ENCODE measurements at places on chromosomes 12 and 14.

GRCh38 chr14:24437020-24437735 lies 5.4 kb downstream of the SDR39U1 start:
- DNase-seq: no peak

- no peak for DNase-seq
Observed at GRCh38 chr12:50082644-50083043, 2.5 kb upstream of the SMARCD1 start.

GRCh38 chr12:67966560-67966959 lies 22.7 kb upstream of the IFNG-AS1 start:
- no peak for DNase-seq

DNA sequence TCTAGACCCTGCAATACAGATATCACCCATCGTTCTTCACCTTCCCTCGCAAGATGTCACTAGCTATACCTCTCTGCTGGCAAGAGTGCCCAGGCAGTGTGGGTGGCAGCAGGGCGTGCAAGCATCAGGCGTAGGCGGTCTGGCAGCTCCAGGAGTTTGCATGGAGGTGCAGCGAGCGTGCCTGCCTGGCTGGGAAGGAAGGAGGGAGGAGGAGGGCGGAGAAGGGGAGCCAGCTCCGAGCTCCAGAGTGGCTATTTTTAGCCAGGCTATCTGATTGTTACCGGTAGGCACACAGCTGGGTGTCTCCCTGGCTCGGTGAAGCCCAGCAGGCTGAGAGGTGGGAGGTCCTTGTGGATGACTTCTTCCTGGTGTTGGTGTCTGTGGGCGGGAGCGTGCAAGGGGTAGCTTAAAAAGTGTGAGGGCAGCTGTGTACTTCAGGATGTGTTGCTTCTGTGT lies 6.2 kb downstream of the FOXJ2 start:
- DNase-seq: no peak

DNA sequence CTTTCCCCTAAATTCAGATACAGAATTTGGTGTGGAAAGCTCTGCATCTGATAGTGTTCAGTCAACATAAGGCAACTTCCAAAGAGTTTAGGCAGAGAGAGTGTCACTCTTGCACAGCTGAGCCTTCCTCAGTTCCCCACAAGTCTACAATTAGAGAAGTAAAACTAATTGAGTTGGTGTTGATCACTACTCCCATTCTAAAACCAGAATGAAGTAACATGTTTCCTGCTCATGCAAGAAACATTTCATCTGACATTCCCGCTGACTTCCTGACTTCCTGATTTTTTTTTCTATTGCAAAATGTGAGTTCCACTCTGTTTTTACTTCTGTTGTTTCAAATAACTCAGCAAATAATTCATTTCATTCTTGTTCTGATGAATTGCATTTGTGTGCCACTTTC lies 271.0 kb downstream of the ALG10B start:
- peak; percentile 4 for DNase-seq

- DNase-seq: no peak
Observed at GRCh38 chr14:36618641-36619040, 36.2 kb upstream of the NKX2-8 start.

- no peak for DNase-seq
Observed at GRCh38 chr14:45891417-45892080, 638.5 kb upstream of the MIS18BP1 start.

DNA sequence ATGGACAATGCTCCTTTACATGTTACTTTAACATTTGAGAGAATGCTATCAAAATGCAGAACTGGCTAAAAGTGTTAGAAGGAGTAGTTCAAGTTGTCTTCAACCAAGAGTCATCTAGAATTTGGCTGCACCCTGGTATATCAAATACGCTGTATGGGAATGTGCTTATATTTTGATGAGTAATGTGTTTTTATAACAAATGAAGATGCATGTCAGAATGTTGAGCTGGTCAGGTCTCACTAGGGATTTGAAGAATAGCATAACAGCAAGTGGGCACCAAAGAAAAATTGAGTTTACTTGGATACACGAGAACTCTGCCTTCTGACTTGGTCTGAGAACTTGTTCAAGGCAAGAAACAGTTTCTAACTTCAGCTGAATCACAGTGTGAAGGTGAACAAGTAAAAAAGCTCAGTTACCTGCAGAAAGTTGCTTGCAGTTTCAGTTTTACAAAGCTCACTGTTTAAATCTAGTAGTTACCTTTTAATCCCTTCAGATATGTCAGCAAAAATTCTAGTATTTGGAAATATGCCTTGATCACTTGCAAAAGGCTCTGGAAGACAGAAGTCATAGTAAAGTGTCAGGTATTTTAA lies 82.3 kb downstream of the PDE3A start:
- no peak for DNase-seq

GRCh38 chr12:14193639-14194038 lies 171.8 kb upstream of the ATF7IP start:
- DNase-seq: no peak

GRCh38 chr14:101788016-101788635 lies 26.6 kb downstream of the PPP2R5C start:
- no peak for DNase-seq

DNA sequence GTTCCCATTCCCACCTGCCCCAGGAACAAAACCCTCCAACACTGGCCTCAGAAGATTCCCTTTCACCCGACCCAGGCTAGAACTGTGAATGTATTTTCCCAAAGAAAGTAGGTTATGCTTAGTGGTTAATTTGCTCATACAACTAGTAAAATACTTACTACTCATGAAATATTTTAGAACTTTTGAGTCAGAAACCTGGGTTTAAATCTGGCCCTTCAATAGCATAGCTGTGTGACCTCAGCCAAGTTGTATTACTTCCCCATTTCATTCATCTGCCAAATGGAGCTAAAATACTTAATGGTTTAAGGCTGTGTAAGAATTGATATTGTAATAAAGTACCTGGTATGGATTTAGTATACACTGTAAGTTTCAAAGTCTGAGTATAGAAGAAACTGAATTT lies 69.1 kb upstream of the DNM1L start:
- no peak for DNase-seq

- no peak for DNase-seq
Observed at GRCh38 chr12:105453316-105453715, 122.8 kb downstream of the C12orf75 start.

DNA sequence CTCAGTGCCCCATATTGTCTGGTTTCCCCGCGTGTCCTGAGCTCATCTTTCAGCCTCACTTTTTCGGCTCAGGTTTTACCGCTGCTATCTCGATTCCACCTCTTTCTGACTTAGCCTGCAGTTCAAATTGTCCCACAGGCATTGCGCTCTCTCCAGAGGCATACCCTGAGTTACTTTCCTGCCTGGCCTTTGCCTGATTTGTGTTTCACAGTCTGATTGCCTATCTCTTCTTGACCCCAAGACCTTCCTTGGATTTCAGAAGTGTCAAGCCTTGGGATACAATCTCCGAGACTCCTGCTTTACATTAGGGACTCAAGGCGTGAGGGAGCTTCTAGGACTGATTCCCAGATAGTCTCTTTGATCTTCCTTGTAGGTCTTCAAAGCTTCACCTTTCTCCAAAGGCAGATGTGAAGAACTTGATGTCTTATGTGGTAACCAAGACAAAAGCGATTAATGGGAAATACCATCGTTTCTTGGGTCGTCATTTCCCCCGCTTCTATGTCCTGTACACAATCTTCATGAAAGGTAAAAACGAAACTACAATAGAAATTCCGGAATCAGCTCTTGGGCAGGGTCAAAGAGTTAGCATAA lies 629 bp downstream of the LETMD1 start:
- no peak for DNase-seq
